ENCODE measurements at places on chromosomes 7 and 10.

DNA sequence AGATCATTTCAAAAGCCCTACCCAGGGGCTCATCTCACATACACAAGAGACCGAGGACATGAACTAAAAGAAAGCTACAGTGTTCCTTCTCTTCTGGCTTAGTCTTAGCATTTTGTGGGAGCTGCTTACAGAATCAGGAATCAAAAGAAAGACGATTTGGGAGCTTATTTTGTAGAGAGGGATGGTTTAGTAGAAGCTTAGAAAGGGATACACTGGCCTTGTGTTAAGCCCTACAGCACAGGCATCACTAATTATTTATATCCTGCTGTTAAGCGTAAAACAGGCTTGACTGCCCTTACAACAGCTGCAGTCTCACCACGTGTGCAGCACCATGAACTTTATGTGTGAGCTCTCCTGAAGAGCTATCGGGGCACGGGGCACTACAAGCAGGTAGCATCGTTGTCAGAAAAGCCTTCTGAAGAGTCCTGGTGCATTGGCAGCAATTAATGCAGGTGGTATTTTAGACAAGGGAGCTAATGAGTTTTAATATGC is 798.3 kb downstream of the NXPH1 start:
- no peak for DNase-seq

- peak; percentile 43 for DNase-seq
These were observed 34.5 kb upstream of the EBLN1 start for GRCh38 chr10:22252224-22252800.

GRCh38 chr10:119762035-119762434 is 36.2 kb downstream of the INPP5F start:
- DNase-seq: no peak

DNA sequence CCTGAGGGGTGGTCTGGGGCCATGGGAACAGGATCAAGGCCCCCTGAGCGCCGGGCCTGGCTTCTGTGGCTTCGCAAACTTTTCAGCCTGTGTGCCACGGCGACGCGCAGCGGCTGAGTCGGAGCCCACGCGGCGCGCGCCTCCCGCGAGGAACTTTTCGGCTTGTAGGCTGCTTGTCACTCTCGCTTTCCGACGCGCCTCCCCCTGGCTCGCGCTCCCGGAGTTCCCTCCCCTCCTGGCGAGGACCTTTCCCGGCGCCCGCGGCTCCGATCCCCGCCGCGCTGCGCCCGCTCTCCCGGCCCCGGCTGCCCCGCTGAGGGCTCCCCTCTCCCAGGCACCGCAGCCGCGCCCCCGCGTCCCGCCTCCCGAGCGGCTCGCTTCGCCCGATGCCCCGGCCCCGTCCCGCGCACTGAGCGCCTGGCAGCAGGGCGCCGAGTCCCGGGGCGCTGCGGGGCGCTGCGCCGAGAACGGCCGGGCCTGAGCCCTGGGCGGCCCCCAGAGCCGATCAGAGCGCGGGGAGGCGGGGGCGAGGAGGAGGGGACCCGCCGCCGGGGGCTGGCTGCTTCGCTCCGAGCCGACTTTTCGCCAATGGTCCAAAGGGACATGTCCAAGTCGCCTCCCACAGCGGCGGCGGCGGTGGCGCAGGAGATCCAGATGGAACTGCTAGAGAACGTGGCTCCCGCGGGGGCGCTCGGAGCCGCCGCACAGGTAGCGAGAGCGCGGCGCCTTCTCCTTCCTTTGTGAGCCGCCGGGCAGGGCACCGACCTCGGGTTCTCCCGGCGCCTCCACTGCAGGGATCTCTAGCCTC is at the start of gene CACNB2:
Gene CACNB2 (plus strand): TSS at position 276 of the 808 bp plus-strand sequence.
- peak; percentile 23 for DNase-seq

GRCh38 chr10:37865957-37866803 is 8.8 kb upstream of the ZNF248 start:
- DNase-seq: no peak

DNA sequence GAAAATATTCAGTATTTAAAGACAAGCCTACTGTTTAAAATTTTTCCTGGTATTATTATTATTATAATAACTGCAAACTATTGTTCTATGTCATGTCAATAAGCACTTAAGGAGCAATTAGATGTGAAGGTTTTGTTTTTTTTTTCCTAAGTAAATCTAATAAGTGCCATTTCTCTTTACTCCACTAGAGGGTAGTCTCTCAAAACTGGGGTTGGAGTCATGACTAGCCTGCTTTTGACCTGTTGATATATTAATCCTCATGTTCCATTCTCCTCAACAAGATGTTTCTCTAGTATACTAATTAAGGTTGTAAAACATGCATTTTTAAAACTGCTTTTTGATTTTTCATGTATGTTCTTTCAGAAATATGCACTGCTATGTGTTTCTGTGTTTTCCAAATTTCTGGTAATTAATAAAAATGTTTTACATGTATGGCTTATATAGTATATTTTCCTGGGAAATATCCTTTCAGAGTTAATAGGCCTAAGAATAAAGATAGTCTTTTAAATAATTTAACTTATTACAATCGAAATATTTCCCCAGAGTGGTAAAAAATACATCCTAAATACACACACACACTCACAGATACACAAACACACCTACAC is 1.0 kb upstream of the LRRN3 start:
- peak; percentile 71 for DNase-seq

DNA sequence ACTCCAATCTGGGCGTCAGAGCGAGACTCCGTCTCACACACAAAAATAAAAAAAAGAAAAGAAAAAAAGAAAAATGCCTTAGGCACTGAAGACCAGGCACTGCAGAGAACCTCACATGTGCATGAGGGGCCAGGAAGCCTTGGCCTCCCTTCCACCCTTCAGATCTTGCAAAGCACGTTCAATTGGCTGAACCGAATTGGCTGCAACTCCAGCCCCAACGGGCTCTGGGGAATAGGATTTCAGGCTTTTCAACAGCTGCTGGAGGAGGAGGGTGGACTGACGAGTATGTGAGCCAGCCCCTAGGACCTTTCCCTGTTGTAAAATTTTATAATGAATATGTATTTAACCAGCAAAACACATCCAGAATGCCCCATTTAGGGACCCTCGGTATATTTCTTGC is 16.7 kb downstream of the TMEM120A start:
- DNase-seq: no peak

DNA sequence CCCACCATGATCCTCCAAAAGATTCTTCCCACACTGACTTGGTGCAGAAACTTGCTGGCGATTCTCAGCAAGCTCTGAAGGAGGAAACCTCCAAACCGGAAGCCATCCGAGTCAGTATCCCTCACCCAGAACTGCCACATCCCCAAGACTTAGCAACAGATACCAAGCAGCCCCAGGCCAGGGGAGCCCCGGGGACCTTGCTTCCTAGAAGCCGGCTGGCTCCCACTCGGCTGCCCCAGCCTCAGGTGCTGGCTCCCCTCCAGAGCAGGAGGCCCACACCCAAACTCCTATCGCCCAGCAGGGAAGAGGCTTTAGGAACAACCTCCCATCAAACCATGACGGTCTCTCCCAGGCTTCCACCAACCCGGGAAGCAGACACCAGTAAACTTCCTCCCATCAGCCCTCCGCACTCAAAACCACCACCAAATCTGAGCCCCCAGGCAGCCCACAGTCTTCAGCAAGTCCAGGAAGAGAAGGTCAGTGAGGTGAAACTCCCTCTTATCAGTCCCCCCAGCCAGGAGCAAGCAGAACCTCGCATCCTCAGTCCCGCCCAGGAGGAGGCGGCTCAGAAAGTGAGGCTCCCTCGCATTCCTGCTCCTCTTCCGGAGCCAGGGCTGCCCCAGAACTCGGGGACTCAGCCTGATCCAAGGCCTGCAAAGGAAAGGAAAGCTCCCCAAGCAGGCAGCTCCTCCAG is 82.3 kb downstream of the LRGUK start:
- no peak for DNase-seq

DNA sequence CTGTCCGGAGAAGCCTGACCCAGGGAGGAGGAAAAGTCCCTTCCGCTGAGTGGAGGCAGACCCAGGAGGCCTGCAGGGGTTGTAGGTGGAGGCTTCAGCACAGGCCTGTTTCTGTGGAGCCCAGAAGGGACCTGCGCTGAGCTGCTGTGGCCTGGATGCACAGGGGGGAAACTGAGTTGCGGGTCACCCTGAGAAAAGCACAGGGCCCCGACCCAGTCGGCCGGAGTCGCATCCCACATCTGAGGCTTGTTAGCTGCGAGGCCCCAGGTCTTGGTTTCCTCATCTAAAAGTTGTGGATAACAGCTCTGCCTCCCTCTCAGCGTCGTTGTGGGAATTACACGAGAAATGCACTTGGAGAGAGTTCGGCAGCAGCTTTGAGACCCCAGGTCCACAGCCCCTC is 76.4 kb downstream of the GOLGA7B start:
- DNase-seq: no peak

- DNase-seq: no peak
These were observed 56.7 kb downstream of the PCLO start for GRCh38 chr7:83105948-83106347.

DNA sequence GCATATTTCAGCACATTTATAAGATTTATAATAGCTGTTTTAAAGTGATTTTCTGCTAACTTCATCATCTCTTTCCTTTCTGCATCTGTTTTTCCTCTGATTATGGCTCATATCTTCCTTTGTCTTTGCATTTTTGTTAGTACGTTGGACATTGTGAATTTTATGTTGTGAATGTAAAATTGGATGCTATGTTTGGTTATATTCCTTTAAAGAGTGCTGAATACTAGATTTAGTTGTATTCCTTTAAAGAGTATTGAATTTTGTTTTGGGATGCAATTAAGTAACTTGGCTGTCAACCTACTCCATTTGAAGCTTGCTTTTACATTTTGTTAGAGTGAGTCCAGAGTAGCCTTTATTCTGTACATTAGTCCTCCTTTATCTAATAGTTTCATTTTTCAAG is 81.2 kb downstream of the ZNF777 start:
- DNase-seq: no peak

GRCh38 chr7:18900803-18901202 is 216.6 kb downstream of the TWIST1 start:
- DNase-seq: no peak

DNA sequence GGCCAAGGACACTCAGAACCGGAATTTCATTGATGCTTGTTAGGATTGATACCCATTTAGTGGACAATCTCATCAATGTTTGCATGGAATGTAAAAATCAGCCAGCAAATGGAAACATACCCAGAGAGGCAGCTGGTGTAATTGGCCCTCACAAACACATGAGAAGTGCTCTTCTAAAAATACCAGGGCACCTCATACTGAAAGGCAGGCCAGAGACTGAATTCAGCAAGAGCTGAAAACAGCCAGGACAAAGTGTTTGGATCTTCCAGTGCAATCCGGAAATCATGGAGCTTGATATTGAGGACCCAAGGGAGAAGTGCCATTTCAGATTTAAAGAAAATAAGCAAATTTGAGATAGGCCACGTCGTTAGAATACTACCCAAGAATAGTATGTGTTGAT is 498.6 kb downstream of the GALNT17 start:
- DNase-seq: no peak

DNA sequence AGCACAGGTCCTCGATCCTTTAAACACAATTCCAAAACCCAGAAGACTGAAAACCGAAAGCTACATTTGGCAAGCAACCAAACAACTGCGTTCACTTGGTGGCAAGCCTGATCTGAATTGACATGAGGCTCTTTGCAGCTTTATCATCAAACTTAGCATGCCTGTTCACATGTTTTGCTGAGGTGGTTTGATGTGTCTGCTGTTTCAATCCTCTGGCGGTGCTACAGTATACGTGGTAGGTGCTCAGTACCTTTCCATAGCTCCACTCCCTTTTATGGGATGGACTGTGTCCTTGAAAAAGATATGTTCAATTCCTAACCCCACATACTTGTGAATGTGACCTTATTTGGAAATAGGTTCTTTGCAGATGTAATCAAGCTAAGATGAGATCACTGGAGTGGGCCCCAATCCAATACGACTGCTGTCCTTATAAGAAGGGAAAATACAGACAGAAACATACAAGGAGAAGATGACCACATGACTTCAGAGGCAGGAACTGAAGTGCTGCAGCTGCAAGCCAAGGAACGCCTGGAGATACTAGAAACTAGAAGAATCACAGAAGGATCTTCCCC is 33.4 kb downstream of the CCDC6 start:
- DNase-seq: peak; percentile 48

DNA sequence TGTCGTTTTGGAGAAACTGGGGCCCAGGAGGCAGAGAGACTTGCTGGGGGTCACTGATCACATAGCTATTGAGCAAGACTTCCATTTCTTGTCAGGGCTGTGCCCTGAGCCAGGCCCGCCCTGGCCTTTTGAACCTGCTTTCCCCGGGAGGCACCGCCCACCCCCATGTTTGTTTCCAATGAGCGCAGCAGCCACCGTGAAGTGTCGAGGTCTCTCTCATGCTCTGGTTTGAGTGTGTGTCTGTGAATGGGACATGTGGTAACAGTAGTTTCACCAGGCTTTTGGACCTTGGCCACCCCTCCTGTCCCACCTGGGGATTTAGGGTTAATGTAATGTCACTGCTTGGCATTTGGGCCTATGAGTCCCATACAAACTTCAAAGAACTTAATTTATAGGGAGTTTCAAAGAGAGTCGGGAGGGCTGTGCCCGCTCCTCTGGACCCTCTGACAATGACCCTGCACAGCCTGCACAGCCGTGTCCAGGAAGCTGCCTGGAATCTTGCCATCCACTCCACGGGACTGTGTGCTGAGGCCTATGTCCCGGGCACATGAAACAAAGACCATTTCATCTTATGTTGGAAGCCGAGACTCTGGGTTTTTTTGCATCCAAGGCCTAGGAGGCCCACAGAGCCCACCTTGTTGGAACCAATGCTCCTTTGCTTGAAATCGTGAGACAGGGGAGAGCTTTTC is 6.3 kb downstream of the PRF1 start:
- no peak for DNase-seq

GRCh38 chr7:3791327-3791726 is 490.3 kb downstream of the SDK1 start:
- DNase-seq: no peak

- no peak for DNase-seq
These were observed 21.4 kb upstream of the ZNF862 start for GRCh38 chr7:149816794-149817193.

DNA sequence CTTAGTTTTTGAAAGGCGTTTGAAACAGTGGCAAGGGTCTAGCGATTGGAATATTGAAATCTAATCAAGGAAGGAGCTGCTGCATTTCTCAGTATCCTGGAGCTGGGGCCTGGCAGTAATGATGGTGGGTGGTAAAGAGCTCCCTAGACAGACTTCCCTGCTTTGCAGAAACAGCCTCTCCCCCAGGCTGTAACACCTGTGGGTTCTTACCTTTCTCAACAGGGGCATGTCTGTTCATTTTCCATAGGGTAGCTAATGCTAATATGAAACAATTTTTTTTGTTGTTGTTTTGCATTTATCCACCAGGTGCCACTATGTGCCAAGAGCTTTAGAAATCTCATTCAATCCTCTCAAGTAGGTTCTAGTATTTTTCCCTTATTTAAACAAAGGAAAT is 345.5 kb downstream of the REEP3 start:
- DNase-seq: peak; percentile 56

DNA sequence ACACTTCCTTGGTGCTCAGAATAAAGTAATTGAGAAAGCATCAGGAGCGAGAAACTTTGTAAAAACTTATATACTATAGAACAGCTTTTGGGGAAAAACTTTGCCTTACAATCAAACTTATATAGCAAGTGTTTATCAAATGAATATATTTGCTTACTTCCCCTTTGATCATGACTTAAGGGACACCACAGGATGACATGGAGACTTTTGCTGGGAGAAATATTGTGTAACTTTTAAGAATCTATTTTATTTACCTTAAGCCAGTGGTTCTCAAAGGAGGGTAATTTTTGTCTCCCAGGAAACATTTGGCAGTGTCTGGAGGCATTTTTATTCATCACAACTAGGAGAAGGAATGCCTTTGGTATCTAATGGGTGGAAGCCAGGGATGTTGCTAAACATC is 173.8 kb upstream of the HABP2 start:
- DNase-seq: no peak

GRCh38 chr10:70430493-70431445 is 10.7 kb downstream of the NODAL start:
- DNase-seq: no peak
